ENCODE measurements at places on chromosomes 6 and 20. TPM values are rescaled to one million over a fixed set of nuclear protein-coding genes. Genes with fewer than 3 reads are reported as not detected.

DNA sequence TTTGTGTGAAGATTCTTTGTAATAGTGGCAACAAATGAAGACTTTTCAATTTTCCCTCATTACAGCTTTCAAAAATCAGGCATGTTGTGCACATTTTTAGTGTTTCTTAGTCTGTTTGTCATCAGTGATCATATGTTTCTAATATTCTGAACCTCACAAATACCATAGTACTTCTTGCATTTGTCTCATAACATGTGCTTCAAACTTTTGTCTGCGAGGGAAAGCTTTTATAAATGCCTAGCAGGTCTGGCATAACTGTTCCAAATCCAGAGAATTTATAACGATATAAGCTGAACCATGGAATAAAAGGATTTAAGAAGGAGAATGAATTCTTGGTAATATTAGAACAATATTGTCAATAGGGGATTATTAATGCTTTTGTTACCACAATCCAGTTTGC, 670.2 kb downstream of the RFPL4B start:
- DNase-seq, result no peak

DNA sequence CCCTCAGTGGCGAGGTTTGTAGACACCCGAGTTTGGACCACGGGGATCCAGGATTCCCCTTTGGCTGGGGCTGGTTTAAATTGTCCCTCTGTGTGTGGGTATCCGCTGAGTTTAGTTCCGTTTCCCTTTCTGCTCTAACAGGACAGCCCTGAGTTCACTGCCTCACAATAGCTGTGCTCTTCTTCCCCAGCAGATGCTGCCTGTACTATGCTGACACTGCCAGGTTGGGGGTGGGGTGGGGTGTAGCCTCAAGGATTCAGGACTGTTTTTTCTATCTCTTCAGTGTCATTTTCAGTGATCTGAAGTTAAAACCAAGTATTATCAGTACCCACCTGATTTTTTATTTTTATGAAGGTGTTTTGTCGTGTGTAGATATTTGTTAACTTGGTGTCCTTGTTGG, 655.0 kb downstream of the COL12A1 start:
- DNase-seq, result no peak

DNA sequence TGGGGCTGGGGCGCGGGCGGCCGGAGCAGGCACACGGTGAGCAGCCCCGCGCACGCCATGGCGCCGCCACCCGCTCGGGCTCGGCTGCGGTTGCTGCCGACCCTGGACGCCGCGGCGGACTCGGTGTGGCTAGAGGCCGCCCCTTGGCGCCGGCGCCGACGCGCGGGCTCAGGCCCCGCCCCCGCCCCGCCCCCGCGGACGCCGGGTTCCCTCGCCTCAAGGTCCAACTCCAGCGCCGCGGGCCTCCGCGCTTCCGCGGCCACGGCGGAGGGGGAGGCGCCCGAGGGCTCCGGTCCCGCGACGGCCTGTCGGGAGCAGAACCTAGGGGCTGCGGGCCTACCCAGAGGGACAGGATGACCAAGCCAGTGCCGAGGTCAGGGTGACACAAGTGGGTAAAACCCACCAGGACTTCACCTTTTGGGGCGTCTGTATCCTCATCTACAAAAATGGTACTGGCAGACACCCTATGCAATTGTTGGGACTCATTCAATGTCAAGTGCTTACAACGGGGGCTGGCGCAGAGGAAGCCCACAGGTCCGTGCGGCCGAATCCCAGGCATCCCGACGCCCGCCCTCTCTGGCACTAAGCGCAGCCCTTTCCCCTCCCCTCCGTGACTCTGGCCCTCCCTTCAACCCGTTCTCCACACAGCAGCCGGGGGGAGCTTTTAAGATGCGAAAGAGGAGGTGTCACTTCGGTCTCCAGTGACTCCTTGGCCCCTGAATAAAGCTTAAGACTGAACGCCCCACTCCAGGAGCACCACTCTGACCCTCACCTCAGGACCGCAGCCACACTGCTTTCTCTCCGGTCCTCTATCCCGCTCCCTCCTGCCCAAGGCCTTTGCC, at the start of gene NECAB3:
Gene NECAB3, minus strand, starts transcription at position 135 of the 842 bp plus-strand sequence. Its CDS starts 76 bp downstream, at position 59.
- peak; percentile 83 for DNase-seq

- no peak for DNase-seq
These were observed 319.0 kb downstream of the HACE1 start for GRCh38 chr6:104540743-104541142.

DNA sequence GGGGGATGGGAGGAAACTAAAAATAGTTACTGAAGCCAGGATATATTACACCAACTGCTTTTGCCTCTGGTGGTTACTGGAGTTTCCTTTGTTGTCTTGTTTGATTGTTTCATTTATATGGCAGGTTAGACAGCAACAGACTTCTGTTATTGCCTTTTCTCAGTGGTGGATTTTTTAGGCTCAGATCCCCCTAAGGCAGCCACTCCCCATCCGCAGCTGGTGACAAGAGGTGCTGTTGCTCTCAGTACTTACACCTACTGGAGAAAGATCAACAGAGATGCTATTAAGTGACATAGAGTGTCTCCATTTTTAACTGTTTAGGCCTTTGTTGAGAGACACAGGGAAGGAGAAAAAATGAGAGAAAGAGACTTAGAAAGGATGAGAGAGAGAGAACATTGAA, 552.1 kb downstream of the PKHD1 start:
- DNase-seq, result no peak

DNA sequence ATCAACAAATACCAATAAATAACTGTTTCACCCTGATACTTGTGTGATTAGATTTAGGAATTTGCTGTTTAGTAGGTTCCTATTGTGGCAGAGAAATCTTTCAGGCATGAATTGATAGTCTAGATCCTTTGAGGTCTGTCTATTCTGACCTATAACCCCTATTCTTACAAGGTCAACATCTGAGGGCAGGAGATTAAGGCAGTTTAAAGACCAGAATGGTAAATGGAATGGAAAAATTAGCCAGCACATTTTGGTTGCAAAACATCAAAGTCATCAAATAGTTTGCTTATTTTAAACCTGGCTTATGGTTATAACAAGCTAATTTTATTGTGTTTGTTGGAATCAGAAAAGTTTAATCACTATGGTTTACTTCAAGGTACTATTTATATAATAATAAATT, 78.4 kb downstream of the LIN28B start:
- no peak for DNase-seq

- DNase-seq, result no peak
These were observed 100.0 kb upstream of the NRSN1 start for GRCh38 chr6:24026050-24026449.

DNA sequence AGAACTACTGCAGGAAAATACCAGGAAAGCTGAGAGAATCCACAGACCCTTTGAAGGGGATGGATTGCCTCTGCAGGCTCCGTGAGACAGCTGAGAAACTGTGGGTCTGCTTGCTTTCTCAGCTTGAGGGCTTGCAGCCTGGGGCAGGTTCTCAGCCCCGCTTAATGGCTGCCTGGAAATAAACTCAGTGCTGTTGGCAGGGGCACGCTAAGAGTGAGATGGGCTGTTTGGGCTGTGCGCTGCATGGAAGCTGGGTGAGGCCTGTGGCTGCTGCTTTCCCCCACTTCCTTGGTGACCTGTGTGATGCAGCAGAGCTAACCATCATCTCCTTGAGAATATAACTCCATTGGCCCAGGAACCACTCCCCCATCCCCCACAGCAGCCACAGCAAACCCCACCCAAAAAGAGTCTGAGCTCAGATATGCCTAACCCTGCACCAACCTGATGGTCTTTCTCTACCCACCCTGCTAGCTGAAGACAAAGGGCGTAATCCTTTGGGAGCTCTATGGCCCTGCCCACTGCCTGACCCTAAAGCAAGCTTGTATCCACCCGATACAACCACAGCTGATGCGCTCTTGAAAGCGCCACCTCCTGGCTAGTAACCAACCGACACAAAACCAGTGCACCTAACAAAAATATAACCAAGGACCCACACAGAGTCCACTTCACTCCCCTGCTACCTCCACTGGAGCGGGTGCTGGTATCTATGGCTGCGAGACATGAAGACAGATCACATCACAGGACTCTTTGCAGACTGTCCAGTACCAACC, 800.6 kb upstream of the MAP3K7 start:
- no peak for DNase-seq

GRCh38 chr6:73636048-73636447, 17.7 kb downstream of the SLC17A5 start:
- DNase-seq, result no peak

- no peak for DNase-seq
These were observed 1.9 kb upstream of the PTPN1 start for GRCh38 chr20:50508171-50508755.

DNA sequence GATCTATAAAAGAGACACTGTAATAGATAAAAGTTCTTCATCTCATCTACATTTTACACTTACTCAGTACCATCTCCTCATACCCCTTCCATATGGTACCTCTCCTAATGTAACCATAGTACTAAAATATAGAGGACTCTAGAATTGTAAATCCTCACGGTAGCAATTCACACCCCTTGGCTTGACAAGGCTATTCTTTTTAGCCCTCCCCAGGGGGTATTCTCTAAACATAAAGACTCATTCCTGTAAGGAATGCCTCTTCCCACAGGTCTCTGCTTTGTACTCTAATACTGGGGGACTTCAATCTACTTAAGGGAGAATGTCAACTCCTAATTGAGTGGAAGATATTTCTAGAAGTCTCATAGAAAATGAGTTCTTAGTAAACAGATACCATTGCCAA, 85.9 kb downstream of the VIP start:
- no peak for DNase-seq

GRCh38 chr6:126176282-126176681, 163.6 kb upstream of the CENPW start:
- no peak for DNase-seq

DNA sequence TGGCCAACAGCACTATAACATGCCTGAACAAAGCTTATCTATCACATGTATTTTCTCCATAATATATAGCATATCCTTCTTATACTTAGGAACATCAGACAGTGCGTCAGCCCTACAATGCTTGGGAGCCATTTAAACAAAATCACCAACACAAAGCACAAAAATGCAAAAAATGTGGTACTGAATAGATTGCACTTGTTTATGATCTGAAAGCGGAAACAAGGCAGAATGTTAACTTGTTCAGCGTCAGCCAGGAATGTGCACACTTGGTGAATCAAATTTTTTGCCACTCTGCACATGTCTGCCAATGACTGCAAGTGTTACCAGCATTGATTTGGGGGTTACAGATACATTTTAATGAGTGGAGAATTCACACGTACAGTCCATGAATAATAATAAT, 14.8 kb downstream of the SLC35A1 start:
- DNase-seq, result no peak

GRCh38 chr6:158863646-158864045, 44.5 kb upstream of the EZR start:
- DNase-seq, result no peak

DNA sequence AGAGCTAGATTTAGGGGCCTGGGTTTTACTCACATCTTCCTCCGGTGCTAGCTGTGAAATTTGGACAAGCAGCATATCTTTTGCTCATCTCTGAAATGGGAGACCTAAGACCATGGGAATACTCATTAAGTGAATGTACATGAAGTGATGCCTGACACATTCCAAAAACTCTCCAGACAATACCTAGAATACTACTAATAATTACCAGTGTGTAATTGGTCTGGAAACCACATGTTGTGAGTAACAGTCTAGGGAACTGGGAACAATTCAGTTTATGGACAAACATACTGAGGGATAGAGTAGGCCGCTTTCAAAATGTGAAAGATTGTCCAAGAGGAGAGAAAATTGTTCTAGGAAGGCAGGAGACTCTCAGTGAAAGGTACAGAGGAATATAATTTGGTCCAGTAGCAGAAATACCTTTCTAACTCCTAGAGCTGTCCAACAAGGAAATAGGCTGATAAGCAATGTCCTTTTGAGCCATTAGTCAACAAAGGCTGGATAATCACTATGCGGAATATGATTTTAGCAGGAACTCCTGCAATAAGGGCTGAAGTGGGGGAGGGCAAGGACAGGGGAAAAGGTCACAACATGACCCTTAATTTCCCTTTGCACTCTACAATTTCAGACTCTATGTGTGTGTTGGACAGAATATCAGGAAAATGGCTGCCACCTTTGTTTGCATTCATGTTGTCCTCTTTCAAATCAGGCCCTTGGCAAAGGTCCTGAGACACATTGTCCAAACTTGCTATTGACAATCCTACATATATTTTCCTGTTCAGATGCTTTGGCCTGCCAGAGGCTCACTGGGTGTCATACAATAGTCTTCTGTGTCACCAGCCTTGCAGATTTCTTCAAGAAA, 315.4 kb downstream of the PLCB1 start:
- DNase-seq, result no peak

GRCh38 chr6:15804164-15805154, 141.6 kb upstream of the DTNBP1 start:
- DNase-seq, result no peak

GRCh38 chr6:41437604-41438003, 102.2 kb downstream of the NCR2 start:
- no peak for DNase-seq

DNA sequence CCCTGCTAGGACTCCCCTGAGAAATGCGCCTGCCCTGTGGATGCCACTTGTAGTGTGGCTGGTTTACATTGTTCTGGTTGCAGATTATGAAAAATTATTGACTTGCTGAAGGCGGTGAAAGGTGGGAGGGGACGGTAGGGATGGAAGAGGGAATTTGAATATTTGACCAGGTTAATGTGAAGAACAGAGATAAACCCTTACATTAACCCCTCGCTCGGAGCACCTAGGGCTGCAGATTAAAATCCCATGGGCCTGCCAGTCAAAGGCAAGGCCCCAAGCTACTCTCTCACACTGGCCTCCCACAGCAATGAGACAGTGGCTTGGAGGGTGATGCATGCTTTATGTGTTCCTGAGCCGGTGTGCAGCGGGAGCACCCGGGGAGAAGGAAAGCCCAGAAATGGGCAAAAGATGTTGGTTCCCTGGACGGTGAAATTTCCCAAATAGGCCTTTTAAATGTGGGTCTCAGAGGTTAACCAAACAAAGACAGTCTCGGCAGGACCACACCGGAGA, 2.5 kb downstream of the FOXF2 start:
- no peak for DNase-seq

- DNase-seq, result no peak
These were observed 50.8 kb downstream of the UTRN start for GRCh38 chr6:144335914-144336313.

DNA sequence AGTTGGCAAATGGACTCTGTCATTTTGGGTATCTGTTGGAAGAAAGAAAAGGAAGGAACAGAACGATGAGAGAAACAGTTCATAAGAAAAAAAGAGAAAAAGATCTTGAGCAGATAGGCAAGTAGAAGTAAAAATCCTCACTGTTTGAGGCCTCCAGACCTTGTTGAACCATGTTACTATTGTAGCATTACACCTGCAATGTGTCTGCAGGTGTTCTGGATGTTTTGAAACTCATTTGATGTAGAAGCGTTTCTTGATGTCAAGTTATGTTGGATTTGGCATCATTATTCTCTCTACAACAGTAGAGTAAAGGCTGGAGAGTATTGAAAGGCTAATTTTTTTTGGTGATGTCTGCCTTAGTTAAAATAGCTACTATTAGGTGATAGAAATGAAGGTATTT, 108.7 kb downstream of the CARMIL1 start:
- no peak for DNase-seq

GRCh38 chr6:3380344-3381232, 76.3 kb downstream of the SLC22A23 start:
- DNase-seq, result no peak

Gene HLA-DRA
- 93.5 TPM for polyA plus RNA-seq

Gene SNAI1
- 1.8 TPM for polyA plus RNA-seq

Gene C6orf58
- polyA plus RNA-seq, result not detected

Gene CLPSL2
- not detected for polyA plus RNA-seq

Gene CCN5
- 14.1 TPM for polyA plus RNA-seq

Gene GPR6
- not detected for polyA plus RNA-seq

Gene OOEP
- 0.03 TPM for polyA plus RNA-seq

Gene HAO1
- polyA plus RNA-seq, result not detected

Gene CASS4
- polyA plus RNA-seq, result 0.37 TPM

Measured in heart right ventricle (tissue), 16 donors.